ENCODE measurements at places on chromosomes 16 and 17. TPM values are rescaled to one million over a fixed set of nuclear protein-coding genes. Genes with fewer than 3 reads are reported as not detected.

DNA sequence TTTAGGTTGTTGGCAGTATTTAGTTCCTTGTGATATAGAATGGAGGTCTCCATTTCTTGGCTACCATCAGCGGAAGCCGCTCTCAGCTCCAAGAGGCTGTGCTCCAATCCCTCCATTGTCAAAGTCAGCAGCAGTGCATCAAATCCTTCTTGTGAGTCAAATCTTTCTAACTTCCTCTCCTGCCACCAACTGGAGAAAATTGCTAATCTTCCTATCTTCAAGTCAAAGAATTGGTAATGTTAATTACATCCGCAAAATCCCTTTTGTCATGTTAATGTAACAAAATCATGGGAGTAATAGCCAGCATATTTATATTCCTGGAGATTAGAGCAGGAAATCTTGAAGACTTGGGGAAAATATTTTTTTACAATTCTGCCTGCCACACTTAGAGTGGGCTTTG lies 436.4 kb upstream of the DYNLRB2 start:
- DNase-seq: no peak

MYH10 gene
- total RNA-seq: 8.1 TPM

KRT31 gene
- total RNA-seq: not detected

SLC6A2 gene
- 0.32 TPM for total RNA-seq

ZFHX3 gene
- 23.7 TPM for total RNA-seq

GRCh38 chr17:66369830-66370229 lies 67.4 kb downstream of the PRKCA start:
- DNase-seq: no peak

DNA sequence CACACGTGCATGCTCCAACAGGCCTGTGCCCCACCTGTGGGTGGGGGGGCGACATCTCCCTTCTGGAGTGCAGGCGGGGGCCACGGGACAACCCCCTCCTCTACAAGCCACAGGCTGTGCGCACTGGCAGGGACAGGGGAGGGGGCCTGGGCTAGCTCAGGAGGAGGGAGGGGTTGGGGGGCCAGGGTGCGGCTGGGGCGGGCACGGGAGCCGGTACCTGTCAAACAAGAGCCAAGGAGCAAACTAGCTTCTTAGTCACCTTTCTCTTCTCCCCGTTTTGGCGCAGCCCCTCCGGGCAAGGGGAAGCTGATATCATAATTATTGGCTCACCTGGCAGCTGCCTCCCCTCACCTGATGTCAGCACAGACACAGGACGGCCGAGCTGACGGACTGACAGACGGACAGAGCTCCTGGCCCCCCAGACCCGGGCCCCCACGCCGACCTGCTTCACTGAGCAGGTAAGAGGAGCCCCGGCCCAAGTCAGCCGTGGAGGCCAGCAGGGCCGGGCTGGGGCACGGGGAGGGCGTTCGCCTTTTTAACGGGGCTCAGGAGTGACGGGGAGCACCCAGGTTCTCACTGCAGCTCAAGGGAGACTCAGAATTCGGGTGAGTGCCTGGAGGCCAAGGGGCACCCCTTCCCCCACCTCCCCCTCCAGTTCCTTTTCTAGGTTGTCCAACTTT lies at the start of gene FOXN1:
Gene FOXN1, plus strand, starts transcription at position 363 of the 680 bp plus-strand sequence. CDS start 17,622 bp downstream, outside the sequence.
- DNase-seq: no peak

GRCh38 chr17:13204607-13205237 lies 186.9 kb upstream of the ELAC2 start:
- DNase-seq: no peak

MYO15A gene
- 1.3 TPM for total RNA-seq

GRCh38 chr16:81374550-81374949 lies 59.8 kb downstream of the GAN start:
- no peak for DNase-seq

ZNF646 gene
- total RNA-seq: 26.1 TPM

KRT25 gene
- total RNA-seq: not detected

CACNG1 gene
- not detected for total RNA-seq

DNA sequence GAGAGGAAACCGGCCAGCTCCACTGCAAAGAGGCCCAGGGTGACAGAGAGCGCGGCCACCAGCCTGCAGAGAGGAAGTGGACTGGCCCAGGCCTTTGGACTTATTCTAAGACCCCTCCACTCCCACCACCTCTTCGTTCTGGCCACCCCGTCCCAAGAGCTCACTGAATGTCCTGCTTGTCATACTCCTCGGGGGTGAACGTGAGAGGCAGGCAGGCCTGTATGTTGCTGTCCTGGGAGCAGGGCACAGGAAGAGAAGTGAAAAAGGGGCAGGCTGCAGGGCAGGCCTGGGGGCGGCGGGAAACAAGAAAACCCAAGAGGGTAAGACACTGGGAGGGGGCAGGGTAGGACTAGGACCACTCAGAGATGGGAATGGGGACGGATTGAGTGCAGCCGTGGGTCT lies 384 bp downstream of the TMEM107 start:
- peak; percentile 41 for DNase-seq

GAS2L2 gene
- not detected for total RNA-seq

PRDM7 gene
- not detected for total RNA-seq

TACO1 gene
- total RNA-seq: 79.7 TPM

MCRIP1 gene
- total RNA-seq: 39.0 TPM

- DNase-seq: no peak
These were observed 42.7 kb downstream of the GNA13 start for GRCh38 chr17:65013613-65014391.

DNA sequence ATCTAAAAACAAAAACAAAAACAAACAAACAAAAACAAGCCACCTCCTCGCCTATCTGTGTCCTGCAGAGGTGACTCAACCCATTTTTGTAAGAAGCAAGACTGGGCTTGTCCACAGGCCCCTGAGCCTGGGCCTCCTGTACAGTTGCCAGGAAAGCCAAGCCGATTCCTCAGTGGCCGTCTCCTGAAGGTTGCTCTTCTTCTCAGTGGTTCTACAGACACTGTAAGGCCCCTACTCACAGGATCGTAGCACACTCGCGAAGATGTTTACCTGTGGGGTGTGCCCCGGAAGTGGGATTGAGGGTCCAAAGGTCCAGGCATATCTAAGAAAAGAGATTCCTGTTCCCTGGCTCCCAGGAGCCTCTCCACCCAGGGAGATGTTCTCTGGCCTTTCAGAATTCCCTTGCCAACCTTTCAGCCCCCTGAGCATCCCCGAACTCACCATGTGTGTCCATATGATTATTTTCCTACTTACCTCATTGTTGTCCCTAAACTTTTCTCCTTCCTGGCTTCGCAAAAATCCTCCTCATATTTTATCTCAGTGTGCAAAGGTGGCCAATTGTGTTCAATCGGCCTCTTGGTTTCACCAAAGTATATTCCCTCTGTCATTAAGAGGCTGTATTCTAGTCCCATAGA lies 7.5 kb upstream of the CES3 start:
- peak; percentile 83 for DNase-seq

DNA sequence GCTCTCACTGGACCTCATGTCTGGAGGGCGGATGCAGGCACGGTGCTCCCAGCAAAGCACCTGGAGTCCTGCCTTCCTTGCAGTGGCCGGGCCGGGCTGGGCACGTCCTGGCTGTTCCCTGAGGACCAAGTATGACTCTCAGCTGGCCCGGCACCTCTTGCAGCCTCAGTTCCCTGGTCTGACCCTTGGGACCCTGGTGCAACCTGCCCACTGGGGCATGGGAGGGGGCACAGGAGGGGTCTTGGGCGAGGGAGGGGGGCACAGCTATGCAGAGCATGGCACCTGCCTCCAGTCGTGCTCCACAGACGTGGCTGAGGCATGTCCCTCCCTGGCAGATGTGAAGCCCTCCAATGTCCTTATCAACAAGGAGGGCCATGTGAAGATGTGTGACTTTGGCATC lies 19.6 kb downstream of the MAP2K3 start:
- DNase-seq: peak; percentile 6

DNA sequence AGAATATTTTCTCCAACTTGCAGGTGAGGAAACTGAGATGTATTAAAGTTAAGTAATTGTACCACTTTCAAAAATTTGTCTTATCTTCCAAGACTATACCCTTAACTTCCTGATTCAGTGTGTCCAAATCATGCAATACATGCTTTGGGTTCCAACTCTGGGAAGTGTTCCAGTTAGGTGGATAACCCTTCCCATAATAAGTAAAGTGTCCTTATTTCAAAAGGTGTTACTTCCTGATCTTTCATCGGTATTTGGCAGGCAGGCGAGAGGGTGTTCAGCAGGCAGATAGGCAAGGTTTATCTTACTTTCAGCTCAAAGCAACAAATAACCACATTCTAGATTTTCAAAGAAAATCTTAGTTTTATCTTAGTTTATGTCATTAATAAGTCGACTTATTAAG lies 46.3 kb upstream of the ARHGAP44 start:
- DNase-seq: no peak

DNA sequence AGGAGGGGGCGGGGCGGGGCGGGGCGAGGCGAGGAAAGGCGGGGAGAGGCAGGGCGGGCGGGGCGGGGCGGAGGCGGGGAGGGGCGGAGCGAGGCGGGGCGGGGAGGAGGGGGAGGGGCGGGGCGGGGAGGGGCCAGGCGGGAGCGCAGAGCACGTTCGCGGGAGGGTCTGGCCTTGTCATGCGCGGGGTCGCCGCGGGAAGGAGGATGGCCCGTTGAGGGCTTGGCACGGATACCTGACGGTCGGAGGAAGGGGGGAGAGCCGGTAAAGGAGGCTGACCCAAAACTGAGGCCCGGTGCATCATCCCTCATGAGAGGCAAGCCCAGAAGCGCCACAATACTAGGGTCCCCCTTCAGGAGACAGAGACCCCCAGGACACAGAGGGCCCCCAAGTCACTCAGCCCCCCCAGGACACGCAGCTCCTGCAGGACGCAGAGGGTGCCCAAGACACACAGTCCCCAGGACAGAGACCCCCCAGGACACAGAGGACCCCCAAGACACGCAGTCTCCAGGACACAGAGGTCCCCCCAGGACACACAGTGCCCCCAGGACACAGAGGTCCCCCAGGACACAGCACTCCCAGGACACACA lies 593 bp upstream of the WDR45B start:
- DNase-seq: peak; percentile 62

GRCh38 chr17:35695613-35696012 lies 35.8 kb upstream of the RASL10B start:
- no peak for DNase-seq

B4GALNT2 gene
- total RNA-seq: 51.6 TPM

FN3K gene
- total RNA-seq: 33.0 TPM

- no peak for DNase-seq
These were observed 370.8 kb upstream of the ZFHX3 start for GRCh38 chr16:73418691-73419090.

DNA sequence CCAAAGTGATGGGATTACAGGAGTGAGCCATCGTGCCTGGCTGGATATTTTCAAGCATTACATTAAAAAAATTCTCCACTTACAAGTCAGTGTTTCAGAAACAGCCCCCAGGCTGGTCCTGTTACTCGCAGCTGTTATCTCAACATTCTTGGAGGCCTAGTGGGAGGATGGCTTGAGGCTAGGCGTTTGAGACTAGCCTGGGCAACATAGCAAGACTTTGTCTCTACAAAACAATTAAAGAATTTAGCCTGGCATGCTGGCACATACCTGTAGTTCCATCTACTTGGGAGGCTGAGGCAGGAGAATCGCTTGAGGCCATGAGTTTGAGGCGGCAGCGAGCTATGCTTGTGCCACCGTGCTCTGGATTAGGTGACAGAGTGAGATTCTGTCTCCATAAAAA lies 26.5 kb upstream of the SPNS3 start:
- DNase-seq: no peak

AOC2 gene
- 1.1 TPM for total RNA-seq

BCAR1 gene
- 125 TPM for total RNA-seq

PAQR4 gene
- not detected for total RNA-seq

- DNase-seq: no peak
These were observed 40.8 kb downstream of the IRX6 start for GRCh38 chr16:55364811-55365210.

DNA sequence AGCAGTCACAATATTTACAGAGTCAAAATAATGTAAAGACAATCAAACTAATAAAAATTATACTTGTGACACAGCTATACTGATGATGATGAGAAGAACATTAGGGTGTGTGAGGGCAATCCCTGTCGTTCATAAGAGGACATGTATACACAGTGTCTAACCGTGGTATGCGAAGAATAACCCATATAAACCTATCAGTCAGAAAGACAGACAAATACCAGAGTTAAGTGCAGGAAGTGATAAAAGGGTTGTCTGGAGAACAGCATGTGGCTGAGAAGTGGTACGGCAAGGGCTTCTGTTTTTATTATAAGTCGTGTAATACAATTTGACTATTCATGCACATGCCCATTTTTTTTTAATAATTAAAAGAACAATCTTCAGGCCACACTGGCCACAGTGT lies 46.7 kb downstream of the LMF1 start:
- no peak for DNase-seq

Data from transverse colon (tissue), 4 donors.